Endothelial cell of umbilical vein (primary cell): ENCODE measurements at places on chromosomes 7 and 10. TPM values are rescaled to one million over a fixed set of nuclear protein-coding genes. Genes with fewer than 3 reads are reported as not detected.

UPK3BL2 gene
- polyA plus RNA-seq: 18.2 and 35.4 TPM in 2 replicates

ARHGAP22 gene
- 8.0 and 8.6 TPM in 2 replicates for polyA plus RNA-seq

GLI3 gene
- polyA plus RNA-seq: 5.1 and 6.0 TPM in 2 replicates

MRPL43 gene
- 144 and 204 TPM in 2 replicates for polyA plus RNA-seq

PNLIPRP3 gene
- not detected in 2 replicates for polyA plus RNA-seq

WASL gene
- polyA plus RNA-seq: 4.1 and 5.2 TPM in 2 replicates

R3HCC1L gene
- 5.3 and 6.3 TPM in 2 replicates for polyA plus RNA-seq

AQP1 gene
- polyA plus RNA-seq: 10.5 and 11.7 TPM in 2 replicates

LIPM gene
- not detected in 2 replicates for polyA plus RNA-seq

SEMA3A gene
- polyA plus RNA-seq: 0.49 and 0.68 TPM in 2 replicates

SPDYE3 gene
- polyA plus RNA-seq: not detected in 2 replicates

ATXN7L1 gene
- polyA plus RNA-seq: 2.8 and 4.6 TPM in 2 replicates

WNT2 gene
- polyA plus RNA-seq: not detected in 2 replicates

KEL gene
- 0.13 and 0.30 TPM in 2 replicates for polyA plus RNA-seq

HYAL4 gene
- not detected in 2 replicates for polyA plus RNA-seq

RARRES2 gene
- 0.24 TPM in 1 of 2 replicates, not detected in the other for polyA plus RNA-seq

ABCB4 gene
- polyA plus RNA-seq: 0.11 TPM in 1 of 2 replicates, not detected in the other

PDE6C gene
- polyA plus RNA-seq: not detected in 2 replicates

GSTO1 gene
- polyA plus RNA-seq: 85.6 and 124 TPM in 2 replicates

CDHR1 gene
- 0.11 and 0.13 TPM in 2 replicates for polyA plus RNA-seq

TDRD1 gene
- polyA plus RNA-seq: not detected in 2 replicates

CCDC126 gene
- polyA plus RNA-seq: 4.0 and 4.9 TPM in 2 replicates
